ENCODE measurements at places on chromosomes 11 and 22. TPM values are rescaled to one million over a fixed set of nuclear protein-coding genes. Genes with fewer than 3 reads are reported as not detected.

DNA sequence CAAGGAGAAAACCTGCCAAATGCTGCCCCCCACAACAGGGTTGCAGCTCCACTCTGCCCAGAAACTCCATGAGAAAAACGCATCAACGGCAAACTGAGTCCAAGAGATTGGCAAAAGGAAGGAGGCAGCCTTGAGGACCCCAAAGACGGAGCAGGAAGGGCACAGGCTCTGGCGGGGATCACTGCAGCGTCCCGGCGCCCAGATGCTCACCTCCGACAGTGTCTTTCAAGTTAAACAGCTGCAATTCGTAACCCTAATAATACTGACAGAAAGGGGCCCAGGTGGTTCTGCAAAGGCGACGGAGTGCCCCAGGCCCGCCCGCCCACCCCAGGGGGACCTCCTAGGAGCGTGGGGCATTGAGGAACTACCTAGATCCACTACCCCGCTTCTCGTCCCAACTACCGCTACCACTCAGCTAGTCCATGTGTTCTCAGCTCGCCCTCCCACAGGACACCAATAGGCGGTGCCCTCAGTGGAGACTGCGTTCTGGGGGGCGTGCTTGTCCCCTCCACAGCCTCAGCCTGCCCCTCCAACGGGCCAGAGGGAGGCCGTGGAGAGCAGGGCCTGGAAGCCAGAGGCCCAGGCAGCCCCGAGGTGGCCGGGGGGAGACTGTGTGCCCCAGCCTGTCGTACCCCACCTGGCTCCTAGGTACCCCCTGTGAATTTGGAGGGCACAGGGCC lies 127.4 kb downstream of the PHF21B start:
- no peaks in the 10 kb centered on the region for H3K27me3 ChIP-seq
- H3K4me1 ChIP-seq = no peaks in the 10 kb centered on the region
- H3K36me3 ChIP-seq = no peaks in the 10 kb centered on the region
- DNase-seq = no peak

RASGRP2 gene
- 14.5 TPM for total RNA-seq

- H3K27ac ChIP-seq = peak overlapping the region; percentile 90
- peaks cover 80% of the 10 kb centered on the region for H3K4me1 ChIP-seq
- peaks cover 28% of the 10 kb centered on the region for H3K36me3 ChIP-seq
- H3K27me3 ChIP-seq = no peaks in the 10 kb centered on the region
These were observed 75.2 kb downstream of the PTPRJ start for GRCh38 chr11:48055292-48056132.

- H3K4me1 ChIP-seq = no peaks in the 10 kb centered on the region
- no peaks in the 10 kb centered on the region for H3K36me3 ChIP-seq
- no peak overlapping the region for H3K27ac ChIP-seq
- H3K4me3 ChIP-seq = no peak overlapping the region
- H3K27me3 ChIP-seq = no peaks in the 10 kb centered on the region
- no peak for DNase-seq
These were observed 247.9 kb upstream of the KIRREL3 start for GRCh38 chr11:127248476-127248875.

- H3K4me3 ChIP-seq = no peak overlapping the region
- H3K27me3 ChIP-seq = no peaks in the 10 kb centered on the region
- no peak overlapping the region for H3K27ac ChIP-seq
- no peaks in the 10 kb centered on the region for H3K4me1 ChIP-seq
These were observed 340.7 kb downstream of the LARGE1 start for GRCh38 chr22:33579448-33580093.

VWA5A gene
- total RNA-seq = 6.8 TPM

TMEM86A gene
- 0.21 TPM for total RNA-seq

SCUBE1 gene
- total RNA-seq = not detected

GRCh38 chr11:32891657-32892354 lies 805 bp upstream of the QSER1 start:
- DNase-seq = no peak
- H3K4me3 ChIP-seq = peak overlapping the region; percentile 88
- peaks cover 19% of the 10 kb centered on the region for H3K4me1 ChIP-seq
- H3K27me3 ChIP-seq = peaks cover 10% of the 10 kb centered on the region

GRCh38 chr11:114228435-114229411 lies 67.5 kb upstream of the NNMT start:
- no peak overlapping the region for H3K27ac ChIP-seq
- H3K27me3 ChIP-seq = peaks cover 13% of the 10 kb centered on the region
- H3K4me3 ChIP-seq = no peak overlapping the region
- peaks cover 10% of the 10 kb centered on the region for H3K4me1 ChIP-seq
- H3K36me3 ChIP-seq = no peaks in the 10 kb centered on the region

GRCh38 chr11:123137431-123138224 lies 57.4 kb downstream of the CLMP start:
- no peaks in the 10 kb centered on the region for H3K36me3 ChIP-seq
- peaks cover 1% of the 10 kb centered on the region for H3K27me3 ChIP-seq
- no peak for DNase-seq
- H3K27ac ChIP-seq = no peak overlapping the region

GRCh38 chr11:94423507-94423906 lies 22.3 kb upstream of the GPR83 start:
- H3K27me3 ChIP-seq = no peaks in the 10 kb centered on the region
- H3K27ac ChIP-seq = no peak overlapping the region
- peaks cover 7% of the 10 kb centered on the region for H3K4me1 ChIP-seq

DNA sequence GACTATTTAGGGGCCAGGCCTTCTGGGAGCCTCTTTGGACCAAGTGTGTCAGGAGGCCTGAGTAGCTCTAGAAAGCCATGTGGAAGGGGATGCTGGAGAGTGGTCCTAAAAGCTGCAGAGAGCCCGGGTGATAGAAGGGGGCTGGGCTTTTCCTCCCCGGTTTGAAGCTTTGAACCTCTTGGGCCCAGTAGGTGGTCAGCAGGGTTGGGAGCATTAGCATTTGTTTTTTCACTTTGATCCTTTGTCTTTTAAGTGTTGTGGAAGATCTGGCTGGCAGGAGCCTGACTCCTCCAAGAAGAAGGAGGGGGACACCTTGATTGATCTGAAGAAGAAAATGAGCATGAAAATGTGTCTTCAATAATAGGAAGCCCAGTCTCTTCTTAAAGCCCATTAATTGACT lies 596.6 kb downstream of the INSC start:
- H3K4me3 ChIP-seq = no peak overlapping the region
- DNase-seq = no peak
- H3K36me3 ChIP-seq = no peaks in the 10 kb centered on the region
- no peak overlapping the region for H3K27ac ChIP-seq

DNA sequence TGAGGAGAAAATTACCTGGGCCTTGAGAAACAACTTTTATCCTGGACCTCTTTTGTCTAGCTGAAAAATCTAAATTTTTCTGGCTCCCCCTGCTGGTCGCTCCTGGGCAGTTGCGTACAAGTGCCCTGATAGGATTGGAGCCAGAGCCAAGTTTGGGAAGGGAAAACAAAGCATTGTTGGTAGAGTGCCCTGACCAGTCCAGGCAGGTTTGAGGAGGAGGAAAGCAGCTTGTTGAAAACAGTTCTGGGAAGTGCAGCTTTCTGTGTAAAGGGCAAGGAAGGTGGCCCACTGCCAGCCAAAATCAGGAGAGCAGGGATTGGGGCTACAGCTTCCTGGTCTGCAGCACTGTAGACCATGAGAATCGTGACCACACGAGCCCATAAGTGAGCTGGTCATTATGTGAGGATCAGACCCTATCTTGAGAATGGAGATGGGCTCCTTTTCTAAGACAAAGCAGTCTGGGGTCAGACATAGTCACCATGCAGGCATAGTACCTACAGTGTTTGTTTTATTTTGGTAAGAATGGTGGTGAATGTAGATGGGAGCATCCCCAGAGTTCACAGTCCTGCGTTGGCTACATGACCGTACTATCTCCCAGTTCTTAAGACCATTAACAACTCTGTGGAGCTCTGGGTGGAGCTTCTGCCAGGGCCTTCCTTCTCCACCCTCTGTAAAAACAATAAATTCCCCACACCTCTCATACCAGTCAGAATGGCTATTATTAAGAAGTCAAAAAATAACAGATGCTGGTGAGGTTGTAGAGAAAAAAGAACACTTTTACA lies 21.3 kb upstream of the PIK3IP1 start:
- no peak overlapping the region for H3K27ac ChIP-seq
- peaks cover 18% of the 10 kb centered on the region for H3K36me3 ChIP-seq
- H3K4me3 ChIP-seq = no peak overlapping the region
- no peaks in the 10 kb centered on the region for H3K27me3 ChIP-seq
- peaks cover 7% of the 10 kb centered on the region for H3K4me1 ChIP-seq

OR4A15 gene
- not detected for total RNA-seq

DNA sequence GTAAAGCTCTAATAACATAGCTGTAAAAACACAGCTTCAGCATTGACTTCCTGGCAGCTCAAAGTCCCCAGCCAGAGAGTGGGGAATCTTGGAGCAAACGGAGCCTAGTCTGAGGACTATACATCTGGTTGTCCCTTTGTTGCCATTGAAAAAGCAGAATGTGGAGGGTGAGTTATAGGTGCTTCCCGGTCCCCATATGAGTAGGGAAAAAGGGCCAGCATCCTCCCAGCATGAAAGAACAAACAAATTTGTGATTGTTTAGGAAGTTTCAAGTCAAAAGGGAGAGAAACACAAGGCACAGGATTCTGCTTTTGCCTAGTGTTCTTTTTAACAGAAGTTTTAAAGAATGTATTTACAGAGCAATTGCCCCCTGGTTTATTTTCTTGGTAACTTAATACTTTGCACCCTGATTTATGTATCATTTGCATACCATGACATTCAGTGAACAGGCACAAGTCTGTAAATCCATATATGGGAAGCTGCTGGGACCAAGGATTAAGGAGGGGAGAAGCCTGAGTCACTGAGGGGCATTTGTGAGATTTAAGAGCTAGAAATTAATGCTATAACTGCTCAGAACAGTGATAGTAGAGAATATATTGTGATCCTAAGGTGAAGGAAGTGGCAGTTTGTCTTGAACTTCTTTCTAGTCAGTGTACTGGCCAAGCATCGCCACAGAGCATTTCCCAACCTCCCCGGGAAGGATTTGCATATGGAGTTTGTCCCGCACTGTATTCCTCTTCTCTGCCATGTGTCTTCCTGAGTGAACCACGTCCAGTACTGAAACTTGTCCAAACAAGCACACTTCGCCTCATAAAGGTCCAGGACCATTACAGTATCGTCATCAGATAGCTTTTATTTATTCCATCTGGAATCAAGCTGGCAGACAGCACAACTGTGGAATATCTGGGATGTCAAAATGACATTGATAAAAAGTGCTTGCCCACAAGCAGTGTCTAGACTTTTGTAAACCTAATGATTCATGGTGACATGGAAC lies 103.0 kb downstream of the DBX1 start:
- no peak overlapping the region for H3K4me3 ChIP-seq
- H3K27ac ChIP-seq = no peak overlapping the region
- H3K27me3 ChIP-seq = no peaks in the 10 kb centered on the region
- H3K36me3 ChIP-seq = no peaks in the 10 kb centered on the region
- DNase-seq = no peak

DNA sequence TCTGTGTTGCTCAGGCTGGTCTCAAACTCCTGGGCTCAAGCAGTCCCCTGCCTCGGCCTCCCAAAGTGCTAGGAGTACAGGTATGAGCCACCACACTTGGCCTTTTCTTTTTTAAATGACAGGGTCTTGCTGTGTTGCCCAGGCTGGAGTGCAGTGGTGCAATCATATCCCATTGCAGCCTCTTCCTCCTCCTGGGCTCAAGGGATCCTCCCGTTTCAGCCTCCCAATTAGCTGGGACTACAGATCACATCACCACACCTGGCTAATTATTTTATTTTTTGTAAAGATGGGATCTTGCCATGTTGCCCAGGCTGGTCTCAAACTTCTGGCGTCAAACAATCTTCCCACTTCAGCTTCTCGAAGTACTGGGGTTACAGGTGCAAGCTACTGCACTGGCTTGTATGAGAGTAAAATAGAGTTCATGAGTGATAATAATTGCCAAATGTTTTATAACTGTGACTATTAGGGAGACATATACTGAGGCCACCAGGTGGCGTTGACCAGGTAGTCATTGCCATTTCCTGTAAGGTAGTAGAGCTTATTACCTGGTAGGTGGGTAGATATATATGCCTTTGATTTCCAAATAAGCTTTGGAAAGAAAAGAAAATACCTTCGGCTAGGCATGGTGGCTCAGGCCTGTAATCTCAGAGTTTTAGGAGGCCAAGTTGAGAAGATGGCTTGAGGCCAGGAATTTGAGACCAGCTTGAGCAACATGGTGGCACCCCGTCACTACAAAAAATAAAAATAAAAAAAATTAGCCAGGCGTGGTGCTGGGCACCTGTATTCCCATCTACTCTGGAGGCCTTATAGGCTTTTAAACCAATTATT lies 5.4 kb downstream of the FDX1 start:
- H3K27ac ChIP-seq = no peak overlapping the region
- H3K4me3 ChIP-seq = no peak overlapping the region
- DNase-seq = peak; percentile 65
- peaks cover 53% of the 10 kb centered on the region for H3K4me1 ChIP-seq
- H3K36me3 ChIP-seq = peaks cover 35% of the 10 kb centered on the region

RIBC2 gene
- total RNA-seq = 12.4 TPM

TSGA10IP gene
- total RNA-seq = not detected

- no peak overlapping the region for H3K4me3 ChIP-seq
- H3K27ac ChIP-seq = no peak overlapping the region
- H3K4me1 ChIP-seq = no peaks in the 10 kb centered on the region
- no peaks in the 10 kb centered on the region for H3K36me3 ChIP-seq
These were observed 1106.3 kb downstream of the BRD1 start for GRCh38 chr22:48721395-48721669.

GGT5 gene
- total RNA-seq = 0.07 TPM

DNA sequence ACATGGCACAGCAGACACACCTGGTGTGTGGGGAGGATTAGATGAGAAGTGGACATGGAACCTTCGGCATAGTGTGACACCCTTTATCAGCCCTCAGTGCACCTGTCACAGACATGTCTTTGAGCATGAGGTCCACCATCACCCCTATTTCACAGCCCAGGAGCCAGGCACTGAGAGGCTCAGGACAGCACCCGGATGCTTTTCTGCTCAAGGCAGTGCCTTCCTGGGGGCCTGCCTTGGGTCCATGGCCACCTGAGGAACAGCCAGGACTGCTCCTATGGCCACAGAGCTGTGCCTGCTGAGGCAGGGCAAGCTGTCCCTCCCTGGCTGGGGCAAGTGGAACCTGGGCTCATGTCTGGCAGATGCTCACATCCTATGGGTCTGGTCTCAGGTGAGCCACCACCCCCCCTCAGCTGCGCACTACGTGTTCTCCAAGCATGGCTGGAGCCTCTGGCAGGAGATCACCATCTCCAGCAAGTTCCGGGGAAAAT lies 75.8 kb downstream of the MORC2 start:
- H3K36me3 ChIP-seq = peaks cover 4% of the 10 kb centered on the region
- H3K4me3 ChIP-seq = no peak overlapping the region
- peaks cover 13% of the 10 kb centered on the region for H3K4me1 ChIP-seq
- no peak overlapping the region for H3K27ac ChIP-seq
- DNase-seq = no peak

All from activated CD4-positive, alpha-beta T cell treated with anti-CD3 and anti-CD28 coated beads, Interleukin-2, amount 10 ng/mL, durations not matched to agents 24 days and 14 days (primary cell).